NK-92 treated with Interleukin-12 subunit alpha and Interleukin-12 subunit beta, amount 100 ng/mL, for 24 hours (cell line): ENCODE measurements at places on chromosomes 12 and 14.

- no peak for DNase-seq
Measured at GRCh38 chr12:14841761-14842160, 1.6 kb downstream of the ART4 start.

- DNase-seq: no peak
Measured at GRCh38 chr14:100731011-100731670, 4.4 kb downstream of the DLK1 start.

DNA sequence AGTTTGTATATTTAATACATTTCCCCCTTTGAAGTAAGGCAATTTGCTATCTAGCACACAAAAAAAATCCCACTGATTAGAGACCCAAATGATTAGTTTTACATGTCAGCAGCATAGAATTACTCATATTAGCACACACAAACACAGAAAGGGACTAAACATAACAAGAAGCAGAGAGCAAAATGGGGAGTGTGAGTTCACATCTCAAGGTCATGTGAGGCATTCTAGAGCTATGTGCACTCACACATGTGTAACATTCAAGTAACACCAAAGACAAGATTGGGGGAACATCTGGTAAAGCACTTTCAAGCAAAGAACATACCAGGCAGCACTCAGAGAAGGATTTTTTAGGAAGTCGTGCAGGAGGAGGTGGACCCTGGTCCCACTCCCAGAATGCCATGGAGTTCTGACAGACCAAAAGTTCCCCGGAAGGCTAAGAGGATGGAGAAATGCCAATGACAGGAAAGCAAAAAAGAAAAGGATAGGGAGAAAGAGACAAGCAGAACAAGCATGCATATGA, 105.8 kb upstream of the SINHCAF start:
- DNase-seq: no peak

- DNase-seq: no peak
Measured at GRCh38 chr12:16189849-16190248, 87.6 kb downstream of the SLC15A5 start.

- DNase-seq: no peak
Measured at GRCh38 chr12:52925717-52926595, 21.1 kb upstream of the KRT8 start.
